ENCODE measurements at places on chromosomes 13 and 19.
A peak's percentile ranks its signal among the peaks of the same experiment; 100 is the strongest.

GRCh38 chr13:98039964-98040363 is 86.5 kb downstream of the IPO5 start:
- DNase-seq, result no peak

GRCh38 chr13:25743421-25743820 is 308.4 kb downstream of the SHISA2 start:
- no peak for DNase-seq

DNA sequence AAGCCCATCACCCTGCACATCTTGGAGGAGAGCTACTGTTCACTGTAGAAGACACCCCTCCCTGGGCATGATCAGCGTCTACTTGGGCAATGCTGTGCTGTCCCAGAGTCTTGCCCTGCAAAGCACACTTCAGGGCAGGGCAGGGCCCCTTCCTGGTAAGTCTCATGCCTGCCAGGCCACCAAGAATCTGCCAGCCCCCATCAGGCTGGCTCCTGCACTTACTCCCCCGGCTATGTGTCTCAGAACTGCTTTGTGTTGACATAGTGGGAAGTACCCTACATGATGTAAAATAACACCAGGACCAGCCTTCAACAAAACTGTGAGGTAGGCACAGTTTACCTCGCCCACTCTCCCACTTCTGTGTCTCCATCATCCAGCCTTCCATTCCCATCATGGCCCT is 27.8 kb upstream of the ATP12A start:
- DNase-seq, result no peak

GRCh38 chr13:35994131-35994966 is 136.8 kb downstream of the DCLK1 start:
- DNase-seq, result peak; percentile 79

DNA sequence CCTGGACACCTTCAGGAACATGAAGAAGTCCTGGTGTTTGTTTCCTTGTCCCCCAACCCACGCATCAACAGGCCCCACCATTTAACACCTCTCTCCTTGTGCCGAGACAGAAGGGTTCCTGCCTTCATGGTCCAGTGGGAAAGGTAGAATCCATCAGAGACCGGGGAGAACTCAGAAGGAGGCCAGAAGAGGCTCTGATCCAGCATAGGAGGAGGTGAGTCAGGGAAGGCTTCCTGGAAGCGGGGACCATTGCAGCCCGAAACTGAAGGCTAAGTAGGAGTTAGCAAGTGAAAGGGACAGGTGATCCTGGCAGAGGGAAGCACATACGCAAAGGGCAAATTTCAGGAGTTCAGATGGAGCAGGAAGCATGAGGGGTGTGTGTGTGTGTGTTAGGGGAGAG is 484 bp downstream of the ICAM3 start:
- DNase-seq, result no peak

- DNase-seq, result no peak
These were observed 3.8 kb downstream of the MYADM start for GRCh38 chr19:53871454-53871853.

DNA sequence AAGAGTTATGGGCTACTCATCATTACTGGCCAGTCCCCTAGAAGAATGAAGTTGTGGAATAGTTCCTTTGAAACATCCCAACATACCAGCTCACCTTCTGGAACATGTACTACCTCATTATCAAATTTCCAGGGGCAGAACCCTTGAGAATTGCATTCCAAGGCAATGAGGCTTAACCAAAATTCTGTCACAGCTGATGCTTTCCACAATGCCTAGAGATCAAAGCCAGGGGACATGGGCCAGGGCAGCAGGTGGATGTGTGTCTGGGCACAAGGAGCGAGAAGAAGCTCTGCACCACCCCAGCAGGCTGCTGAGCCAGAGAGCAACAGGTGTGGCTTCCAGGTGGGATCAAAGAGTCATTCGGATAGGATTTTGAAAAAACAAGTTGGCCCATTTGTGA is 362.1 kb downstream of the EFNB2 start:
- DNase-seq, result peak; percentile 90

GRCh38 chr13:113843864-113844556 is 19.9 kb downstream of the GAS6 start:
- DNase-seq, result no peak

- DNase-seq, result no peak
These were observed 7.5 kb upstream of the B3GLCT start for GRCh38 chr13:31192306-31192705.

- no peak for DNase-seq
These were observed 1.8 kb downstream of the ZNF114 start for GRCh38 chr19:48271531-48272151.

DNA sequence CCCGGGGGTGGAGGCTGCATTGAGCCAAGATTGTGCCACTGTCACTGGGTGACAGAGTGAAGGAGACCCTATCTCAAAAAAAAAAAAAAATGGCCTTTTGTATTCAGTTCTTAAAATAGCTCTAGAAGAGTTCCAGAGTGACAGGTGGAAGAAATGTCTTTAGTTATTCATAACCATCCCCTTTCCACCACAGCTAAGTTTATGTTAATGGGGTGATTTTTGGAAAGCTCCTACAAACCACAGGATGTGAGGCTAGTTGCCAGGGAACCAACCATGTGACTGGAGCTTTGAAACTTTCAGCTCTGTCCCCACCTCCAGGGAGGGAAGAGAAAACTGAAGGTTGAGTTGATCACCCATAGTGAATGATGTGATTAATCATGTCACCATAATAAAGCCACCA is 6.9 kb downstream of the ZNF490 start:
- DNase-seq, result no peak

DNA sequence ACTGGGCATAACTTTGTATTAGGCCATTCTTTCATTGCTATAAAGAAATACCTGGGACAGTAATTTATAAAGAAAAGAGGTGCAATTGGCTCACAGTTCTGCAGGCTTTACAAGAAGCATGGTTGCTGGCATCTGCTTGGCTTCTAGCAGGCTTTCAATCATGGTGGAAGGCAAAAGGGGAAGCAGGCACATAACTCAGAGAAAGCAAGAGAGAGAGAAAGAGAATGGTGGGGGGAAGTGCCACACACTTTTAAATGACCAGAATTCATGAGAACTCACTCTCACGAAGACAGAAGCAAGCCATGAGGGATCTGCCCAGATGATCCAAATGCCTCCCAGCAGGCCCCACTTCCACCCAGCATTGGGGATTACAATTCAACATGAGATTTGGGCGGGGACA is 179.7 kb downstream of the SPRY2 start:
- no peak for DNase-seq
